ENCODE measurements at places on chromosomes 7 and 10.

DNA sequence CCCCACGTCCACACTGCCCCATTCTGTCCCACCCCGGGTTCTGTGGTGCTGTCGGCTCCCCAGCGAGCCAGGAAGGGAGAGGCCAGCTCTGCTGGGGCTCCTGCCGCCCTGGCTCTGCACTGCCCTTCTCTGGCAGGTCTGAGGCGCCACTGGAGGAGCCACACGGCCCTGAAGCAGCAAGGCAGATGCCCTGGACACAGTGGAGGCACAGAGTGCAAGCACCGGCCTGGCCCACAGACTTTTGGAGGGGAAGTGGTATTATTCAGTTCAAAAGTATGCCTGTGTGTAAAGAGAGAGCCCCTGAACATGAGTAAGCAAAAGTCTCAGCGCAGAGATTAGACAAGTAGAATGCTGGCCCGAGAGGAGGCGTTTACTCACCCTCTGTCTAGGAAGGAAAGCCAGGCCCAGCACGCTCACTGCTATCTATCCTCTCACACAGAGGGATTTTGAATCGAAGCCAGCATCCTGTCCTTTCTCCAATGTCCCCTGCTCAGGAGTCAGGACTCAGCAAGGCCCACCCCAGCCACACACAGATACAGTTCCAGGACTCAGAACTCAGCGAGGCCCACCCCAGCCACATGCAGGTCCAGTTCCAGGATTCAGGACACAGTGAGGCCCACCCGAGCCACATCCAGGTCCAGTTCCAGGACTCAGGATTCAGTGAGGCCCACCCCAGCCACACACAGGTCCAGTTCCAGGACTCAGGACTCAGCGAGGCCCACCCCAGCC lies 115.0 kb downstream of the EGFR start:
- no peak for DNase-seq

DNA sequence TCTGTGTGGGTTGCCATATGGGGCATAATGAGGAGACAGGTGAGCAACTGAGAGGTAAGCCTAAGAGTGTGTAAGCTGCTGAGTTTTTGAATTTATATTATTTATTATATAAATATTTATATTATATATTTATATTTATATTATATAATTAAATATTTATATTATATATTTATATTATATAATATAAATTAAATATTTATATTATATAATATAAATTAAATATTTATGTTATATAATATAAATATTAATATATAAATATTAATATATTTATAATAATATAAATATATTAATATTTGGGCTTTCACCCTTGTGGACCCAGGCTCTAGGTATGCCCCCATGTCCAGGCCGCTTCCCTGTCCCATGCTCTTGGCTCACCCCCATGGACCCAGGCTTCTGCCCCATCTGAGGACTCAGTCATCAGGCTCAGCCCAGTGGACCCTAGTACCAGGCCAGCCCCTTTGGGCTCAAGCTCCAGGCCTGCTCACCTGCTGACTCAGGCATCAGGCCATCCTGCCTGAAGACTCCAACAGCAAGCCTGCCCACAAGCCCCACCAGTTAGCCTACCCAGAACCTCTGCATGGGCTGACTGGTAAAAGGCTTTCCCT lies 755.4 kb downstream of the SUGCT start:
- DNase-seq = no peak

DNA sequence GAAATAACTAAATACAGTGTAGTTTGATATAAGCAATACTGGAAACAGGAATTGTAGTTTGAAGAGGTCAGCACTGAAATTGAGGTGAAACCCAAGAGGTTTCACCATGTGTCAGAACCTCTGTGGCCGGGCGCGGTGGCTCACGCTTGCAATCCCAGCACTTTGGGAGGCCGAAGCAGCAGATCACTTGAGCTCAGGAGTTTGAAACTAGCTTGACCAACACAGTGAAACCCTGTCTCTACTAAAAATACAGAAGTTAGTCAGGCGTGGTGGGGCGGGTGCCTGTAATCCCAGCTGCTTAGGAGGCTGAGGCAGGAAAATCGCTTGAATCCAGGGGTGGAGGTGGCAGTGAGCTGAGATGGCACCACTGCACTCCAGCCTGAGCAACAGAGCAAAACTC lies 13.7 kb downstream of the AHCYL2 start:
- no peak for DNase-seq

DNA sequence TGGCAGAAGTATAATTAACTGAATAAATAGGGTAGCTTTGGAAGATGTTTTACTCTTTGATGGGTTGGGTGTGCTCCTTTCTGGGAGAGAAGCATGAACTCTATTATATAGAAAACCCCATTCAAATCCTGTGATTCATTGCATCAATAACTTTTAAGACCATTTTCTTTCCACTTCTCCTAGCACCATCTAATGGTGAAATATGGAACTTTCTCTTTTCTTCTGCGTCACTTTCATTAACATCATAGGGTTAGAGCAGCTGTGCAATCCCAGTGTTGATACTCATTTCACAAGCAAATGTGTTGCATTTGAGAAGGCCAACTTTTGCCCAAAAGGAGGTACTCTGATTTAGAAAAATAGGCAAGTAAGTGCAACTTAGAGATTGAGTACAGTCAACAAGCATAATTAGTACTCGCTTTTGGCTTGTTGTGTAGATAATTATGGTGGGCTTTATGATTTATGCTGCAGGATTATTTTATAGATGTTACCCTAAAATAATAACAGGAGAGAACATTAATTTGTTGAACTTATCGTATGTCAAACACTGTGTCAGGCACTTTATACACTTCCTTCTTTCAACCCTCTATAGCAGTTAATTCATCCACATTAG lies 92.9 kb downstream of the CPED1 start:
- DNase-seq = no peak

DNA sequence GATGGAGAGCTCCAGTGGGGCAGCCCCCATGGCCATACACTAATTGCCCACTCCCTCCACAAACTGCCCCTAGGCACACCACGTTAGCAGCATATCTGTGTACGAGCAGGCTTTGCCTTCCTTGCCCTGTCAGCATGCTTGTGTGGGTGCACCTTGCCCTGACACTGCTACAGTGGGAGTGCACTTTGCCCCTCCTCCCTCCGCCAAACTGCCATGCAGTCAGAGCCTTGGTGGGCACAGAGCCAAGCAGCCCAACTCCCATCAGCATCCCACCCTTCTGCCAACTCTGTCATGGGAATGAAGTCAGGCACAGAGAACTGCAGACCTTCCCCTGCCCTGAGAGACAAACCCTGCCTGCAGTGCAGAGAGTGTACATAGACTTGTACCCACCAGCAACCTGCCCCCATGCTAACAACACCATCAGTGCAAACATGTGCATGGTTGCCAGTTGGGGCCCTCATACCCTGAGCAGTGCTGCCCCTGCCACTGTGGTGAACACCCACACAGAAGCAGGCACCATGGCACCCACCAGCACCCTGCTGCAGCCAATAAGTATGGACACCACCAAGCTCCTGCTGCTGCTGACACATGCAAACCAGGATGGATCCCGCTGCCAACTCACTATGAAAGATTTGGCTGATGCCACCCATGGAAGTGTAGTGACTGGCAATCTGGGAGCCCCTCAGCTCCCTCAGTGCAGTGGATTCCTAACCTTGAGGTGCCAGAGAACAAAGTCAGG lies 1197.7 kb upstream of the CELF2 start:
- no peak for DNase-seq

- DNase-seq = no peak
Observed at GRCh38 chr7:159231017-159231416, 86.3 kb upstream of the VIPR2 start.

DNA sequence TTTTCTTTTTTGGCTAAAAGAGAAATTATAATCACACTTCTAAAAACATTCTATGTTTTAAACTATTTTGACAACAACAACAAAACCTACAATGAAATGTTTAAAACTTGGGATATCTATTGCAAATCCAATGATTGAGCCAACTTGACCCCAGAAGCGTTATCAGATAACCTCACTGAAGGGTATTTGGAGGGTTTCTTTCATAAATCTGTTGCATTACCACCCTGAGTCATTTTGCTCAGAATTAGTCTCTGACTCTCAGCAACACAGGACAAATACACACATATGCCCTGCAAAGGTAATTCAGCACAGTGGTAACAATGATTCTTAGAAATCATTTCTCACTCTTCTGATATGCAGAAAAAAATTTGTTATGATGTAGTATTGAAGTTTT lies 2.3 kb upstream of the COL1A2 start:
- no peak for DNase-seq

GRCh38 chr10:15069230-15069629 lies 19.3 kb downstream of the ACBD7 start:
- DNase-seq = no peak

- no peak for DNase-seq
Observed at GRCh38 chr7:44087911-44088838, 5.8 kb upstream of the POLM start.

- no peak for DNase-seq
Observed at GRCh38 chr10:75450075-75450445, 18.6 kb downstream of the LRMDA start.

GRCh38 chr10:62996925-62997324 lies 136.2 kb upstream of the NRBF2 start:
- DNase-seq = no peak

DNA sequence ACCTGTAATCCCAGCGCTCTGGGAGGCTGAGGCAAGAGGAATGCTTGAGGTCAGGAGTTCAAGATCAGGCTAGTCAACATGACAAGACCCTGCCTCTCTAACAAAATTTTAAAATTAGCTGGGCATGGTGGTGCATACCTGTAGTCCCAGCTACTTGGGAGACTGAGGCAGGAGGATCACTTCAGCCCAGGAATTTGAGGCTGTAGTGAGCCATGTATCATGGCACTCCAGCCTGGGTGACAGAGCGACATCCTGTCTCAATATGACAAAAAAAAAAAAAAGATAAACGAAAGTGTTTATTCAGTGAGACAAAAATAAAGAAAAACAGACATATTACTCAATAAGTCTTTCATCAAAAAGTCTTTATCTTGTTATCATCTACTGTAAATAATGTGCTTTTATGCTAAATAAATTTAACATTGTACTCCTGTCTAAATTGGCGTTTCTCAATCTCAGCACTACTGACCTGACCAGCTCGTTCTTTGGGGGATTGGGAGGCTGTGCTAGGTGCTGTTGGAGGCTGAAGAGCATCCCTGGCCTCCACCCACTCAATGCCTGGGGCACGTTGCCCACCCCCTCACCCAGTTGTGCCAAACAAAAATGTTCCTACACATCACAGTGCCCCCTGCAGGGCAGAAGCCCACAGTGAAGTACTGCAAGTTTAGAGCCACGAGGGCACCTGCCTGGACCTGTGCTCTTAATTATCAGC lies 57.7 kb downstream of the NCAPG2 start:
- DNase-seq = no peak

GRCh38 chr10:95818668-95819067 lies 62.7 kb downstream of the ENTPD1 start:
- no peak for DNase-seq

DNA sequence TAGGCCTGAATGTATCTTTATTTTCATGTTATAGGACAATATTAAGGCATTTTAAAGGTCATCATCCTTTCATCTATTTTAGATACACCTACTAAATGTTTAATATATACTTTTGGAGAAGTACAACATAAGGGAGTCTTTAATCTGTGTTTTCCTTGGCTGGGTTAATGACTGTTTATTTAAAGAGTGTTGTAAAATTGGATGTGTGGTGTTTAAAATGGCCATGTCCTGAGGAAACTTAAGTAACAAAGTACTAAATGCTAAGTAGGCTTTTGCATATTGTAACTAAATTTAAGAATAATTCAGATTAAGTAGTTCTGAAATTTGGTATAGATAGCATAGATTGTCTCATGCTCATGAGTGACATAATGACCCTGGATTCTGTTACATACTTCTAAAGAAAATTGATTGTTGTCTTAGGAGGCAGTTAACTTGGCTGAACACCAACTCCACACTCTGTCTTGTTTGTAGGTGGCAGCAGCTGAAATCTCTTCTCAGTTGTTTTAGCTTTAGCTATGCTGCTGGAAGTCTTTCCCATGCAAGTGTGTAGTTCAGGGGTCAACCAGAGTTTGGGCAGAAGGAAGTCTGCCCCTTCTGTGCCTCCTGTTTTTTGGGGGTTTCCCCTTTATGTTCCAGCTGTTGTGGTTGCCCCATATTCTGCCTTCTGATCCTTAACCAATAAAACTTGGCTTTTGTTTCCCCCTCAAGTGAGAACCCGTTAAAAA lies 29.2 kb downstream of the DLD start:
- DNase-seq = no peak

- DNase-seq = no peak
Observed at GRCh38 chr7:150968734-150969372, 9.3 kb downstream of the KCNH2 start.

- no peak for DNase-seq
Observed at GRCh38 chr7:90710466-90710850, 114.3 kb downstream of the CDK14 start.

DNA sequence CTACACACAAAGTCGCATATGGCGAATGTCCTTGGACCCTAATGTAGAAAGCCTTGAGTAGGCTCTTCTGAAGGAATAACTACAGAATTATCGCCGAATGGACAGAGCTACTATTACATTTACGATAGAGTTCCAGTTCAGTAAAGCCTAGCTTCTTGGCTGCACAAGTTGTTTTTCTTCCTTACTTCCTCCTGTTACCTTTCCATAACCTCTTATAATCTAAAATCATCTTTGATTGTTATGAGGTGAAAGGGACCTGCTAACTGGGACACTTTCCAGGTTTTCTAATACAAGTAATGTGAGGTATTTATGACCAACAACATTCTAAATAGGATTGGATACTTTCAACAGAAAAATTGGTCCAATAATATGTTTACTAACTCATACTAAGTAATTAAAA lies 31.2 kb downstream of the MACC1 start:
- DNase-seq = no peak

DNA sequence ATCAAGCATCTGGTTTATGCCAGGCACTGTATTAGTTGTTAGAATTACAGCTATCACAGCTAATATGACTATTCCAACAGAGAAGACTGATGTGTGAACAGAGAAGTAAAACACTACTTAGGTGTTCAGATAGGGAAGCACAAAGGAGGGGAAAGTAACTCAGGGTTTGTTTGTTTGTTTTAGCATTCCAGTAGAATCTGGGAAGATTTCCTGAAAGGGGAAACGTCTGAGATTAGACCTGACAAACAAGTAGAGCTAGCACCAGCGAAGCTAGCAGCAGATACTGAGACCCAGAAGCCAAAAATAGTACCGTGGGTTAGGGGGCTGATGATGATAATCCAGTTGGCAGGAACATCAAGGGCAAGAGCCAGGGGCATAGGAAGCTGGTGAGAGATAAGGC lies 28.8 kb upstream of the KLHL7 start:
- DNase-seq = no peak

DNA sequence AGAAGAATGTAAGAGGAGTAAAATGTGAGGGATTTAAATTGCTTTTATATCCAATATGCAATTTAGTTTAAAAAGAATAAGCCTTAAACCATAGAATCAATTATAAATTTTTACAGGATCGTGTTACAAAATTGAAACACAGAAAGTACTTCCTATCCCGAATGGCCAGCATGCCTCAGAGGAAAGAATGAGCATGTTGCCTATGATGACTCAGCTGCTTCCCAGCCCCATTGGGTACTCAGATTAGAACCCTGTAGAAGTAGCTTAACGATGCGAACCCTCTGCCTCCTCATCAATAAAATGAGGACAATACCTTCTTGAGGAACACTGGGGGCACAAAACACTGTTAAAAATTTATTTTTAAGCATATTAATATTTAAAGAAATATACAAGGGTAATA lies 113.4 kb upstream of the CDK1 start:
- no peak for DNase-seq

Measured in stimulated activated CD8-positive, alpha-beta memory T cell treated with anti-CD3 and anti-CD28 coated beads, Interleukin-7, amount 100 ng/mL, for 4 hours (primary cell).